Osteoblast (primary cell): ENCODE measurements at places on chromosomes 11 and 22.

DNA sequence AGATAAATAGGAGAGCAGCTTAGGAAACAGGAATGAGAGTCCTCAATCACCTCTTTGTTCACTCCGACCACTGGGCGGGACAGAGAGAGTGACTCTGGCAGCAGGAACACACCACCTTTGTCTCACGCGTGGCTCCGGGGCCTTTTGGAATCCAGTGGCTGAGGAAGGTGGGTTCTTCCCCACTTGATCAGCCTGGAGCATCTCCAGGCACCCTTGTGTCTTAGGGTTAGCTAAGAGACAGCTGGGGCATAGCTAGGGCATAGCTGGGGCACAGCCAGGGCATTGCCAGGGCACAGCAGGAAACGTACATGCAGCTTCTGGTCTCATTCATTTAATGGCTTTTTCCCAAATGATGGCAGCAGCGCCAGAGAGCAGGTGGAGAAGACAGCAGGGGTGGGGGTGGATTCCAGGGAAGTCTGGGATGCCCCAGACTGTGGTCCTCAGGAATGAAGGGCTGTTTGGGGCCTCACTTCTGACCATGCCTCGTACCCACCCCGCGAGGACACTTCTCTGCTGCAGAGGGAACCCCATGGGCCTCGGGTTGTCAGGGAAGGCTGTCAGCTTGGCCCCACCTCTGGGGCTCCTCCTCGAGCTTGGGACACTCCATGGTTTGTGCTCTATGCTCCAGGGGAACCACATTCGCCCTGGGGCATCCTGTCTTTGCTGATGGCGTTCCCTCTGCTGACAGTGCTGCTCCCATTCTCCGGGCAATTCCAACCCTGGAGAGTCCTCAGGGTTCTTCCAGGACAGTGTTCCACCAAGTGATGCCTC is 30.4 kb upstream of the SHANK2 start:
- DNase-seq: peak; percentile 3

- no peak for DNase-seq
These were observed 33.4 kb downstream of the STIM1 start for GRCh38 chr11:3888876-3889275.

- no peak for DNase-seq
These were observed 2339.7 kb upstream of the RAG2 start for GRCh38 chr11:38937709-38938108.

GRCh38 chr11:4680341-4680740 is 17.3 kb downstream of the OR51E2 start:
- DNase-seq: no peak

GRCh38 chr11:99814021-99814420 is 793.3 kb downstream of the CNTN5 start:
- no peak for DNase-seq

GRCh38 chr22:27883656-27884350 is 35.3 kb downstream of the PITPNB start:
- no peak for DNase-seq

GRCh38 chr11:64619811-64620380 is 28.9 kb downstream of the SLC22A12 start:
- DNase-seq: peak; percentile 93

- DNase-seq: no peak
These were observed 57.9 kb downstream of the SYTL2 start for GRCh38 chr11:85752890-85753581.

DNA sequence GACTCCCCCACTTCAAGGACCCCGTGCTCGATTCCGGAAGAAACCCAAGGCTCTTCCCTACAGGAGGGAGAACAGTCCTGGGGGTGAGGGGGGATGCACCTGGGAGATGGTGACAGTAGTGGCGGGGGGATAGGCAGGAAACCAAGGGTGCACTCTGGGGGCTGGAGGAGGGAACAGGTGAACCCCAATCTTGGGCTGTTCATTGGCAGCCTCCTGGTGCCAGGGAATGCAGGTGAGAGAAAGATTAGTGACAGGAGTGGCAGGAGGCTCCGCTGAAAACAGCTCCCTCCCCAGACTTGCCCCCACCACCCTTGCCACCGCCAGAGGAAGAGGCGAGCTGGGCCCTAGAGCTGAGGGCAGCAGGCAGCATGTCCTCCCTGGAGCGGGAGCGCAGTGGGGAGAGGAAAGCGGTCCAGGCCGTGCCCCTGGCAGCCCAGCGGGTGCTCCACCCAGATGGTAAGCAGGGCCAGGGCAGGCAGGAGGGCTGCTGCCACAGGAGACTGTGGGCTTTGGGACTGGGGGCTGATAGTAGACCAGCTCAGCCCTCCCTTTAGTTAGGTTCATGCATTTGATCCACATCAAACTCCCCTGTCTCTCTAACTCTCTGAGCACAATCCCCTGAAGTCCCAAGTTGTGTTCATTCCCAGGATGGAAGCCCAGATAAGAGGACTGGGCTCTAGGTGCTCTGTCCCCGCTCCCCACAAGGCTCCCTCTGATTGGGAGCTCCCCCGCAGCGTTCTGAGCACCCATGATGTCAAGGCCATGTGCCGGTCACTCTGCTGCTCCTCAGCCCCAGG is 14.5 kb downstream of the ROBO3 start:
- peak; percentile 79 for DNase-seq

DNA sequence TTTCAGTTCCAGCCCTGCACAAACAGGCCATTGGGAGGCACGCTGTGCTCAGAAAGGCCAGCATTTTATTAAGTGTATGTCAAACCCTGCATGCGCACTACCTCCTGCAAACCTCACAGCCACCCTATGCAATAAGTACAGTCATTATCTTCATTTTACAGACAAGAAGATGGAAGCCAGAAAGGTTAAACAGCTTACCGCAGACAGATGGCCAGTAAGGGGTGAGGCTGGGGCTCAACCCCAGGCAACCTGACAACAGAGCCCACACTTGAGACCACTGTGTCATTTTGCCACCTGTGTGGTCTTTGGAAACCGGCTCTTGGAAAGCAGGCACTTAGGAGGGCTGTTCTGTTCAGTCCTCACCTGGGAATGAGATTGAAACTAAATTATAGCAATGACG is 142.3 kb downstream of the NXPE2 start:
- DNase-seq: no peak

GRCh38 chr11:40062616-40063015 is 1396.8 kb downstream of the LRRC4C start:
- no peak for DNase-seq

DNA sequence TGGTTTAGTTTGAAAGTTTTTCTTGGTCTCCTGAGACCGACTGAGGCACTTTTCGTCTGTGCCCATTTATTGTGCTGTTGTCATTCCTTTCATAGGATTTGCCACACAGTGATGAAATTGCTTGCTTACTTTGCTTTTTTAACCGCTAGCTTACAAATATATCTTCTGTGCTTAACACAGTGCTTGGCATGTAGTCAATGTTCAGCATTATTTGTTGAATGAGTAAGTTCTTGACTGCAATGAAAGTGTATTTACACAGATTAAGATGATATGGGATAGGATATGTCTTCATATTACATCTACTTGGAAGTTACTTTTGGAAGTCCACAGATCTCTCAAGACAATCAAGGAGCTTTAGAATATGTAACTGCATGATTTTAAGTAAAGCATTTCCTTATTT is 91.2 kb downstream of the GRIA4 start:
- no peak for DNase-seq

DNA sequence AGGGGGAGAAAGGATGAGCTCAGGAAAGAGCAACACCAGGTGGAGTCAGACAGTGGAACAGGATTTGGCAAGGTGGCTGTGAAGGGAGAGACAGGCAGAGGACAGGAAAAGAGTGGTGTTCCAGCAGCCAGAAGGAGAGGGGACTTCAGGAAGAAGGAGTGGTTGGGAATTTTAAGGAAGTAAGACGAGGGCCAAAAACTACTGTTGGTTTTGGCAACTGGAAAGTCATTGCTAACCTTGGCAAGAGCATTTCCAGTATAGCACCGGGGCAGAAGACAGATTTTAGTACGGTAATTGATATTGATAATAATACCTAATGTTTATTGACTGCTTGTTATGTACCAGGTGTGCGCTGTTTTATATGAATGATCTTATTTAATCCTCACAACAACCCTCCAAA is 15.4 kb upstream of the DDX6 start:
- no peak for DNase-seq

DNA sequence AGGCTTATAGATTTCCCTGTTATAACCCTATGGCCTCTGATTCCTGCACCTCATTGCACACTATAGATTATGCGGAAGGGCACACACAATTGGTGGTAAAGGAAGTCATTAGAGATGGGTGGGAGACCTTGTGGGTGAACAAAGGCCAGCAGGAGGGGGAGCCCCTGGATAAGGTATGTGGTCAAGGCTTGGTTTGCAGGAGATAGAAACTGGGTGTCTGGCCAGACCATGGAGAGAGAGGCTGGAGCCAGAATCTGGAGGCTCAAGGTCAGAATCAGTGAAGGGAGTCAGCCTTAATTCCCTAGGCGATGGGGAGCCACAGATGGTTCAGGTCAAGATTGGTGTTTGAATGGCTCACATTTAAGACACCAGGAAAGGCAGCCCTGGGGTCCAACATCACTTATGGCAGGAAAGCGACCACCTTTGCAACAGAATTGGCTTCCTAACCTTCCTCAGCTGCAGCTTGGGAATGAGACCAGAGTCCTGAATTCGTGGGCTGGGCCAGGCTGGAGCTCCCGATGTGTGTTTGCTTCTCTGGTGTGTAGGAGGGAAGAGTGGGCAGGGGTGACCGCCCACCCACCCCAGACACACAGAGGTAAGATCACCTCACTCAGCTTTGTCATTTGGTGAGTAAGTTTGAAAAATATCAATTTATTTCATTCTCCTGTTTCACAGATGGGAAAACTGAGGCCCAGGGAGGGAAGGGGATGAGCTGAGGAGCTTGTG is 22.7 kb upstream of the SCUBE1 start:
- DNase-seq: no peak

DNA sequence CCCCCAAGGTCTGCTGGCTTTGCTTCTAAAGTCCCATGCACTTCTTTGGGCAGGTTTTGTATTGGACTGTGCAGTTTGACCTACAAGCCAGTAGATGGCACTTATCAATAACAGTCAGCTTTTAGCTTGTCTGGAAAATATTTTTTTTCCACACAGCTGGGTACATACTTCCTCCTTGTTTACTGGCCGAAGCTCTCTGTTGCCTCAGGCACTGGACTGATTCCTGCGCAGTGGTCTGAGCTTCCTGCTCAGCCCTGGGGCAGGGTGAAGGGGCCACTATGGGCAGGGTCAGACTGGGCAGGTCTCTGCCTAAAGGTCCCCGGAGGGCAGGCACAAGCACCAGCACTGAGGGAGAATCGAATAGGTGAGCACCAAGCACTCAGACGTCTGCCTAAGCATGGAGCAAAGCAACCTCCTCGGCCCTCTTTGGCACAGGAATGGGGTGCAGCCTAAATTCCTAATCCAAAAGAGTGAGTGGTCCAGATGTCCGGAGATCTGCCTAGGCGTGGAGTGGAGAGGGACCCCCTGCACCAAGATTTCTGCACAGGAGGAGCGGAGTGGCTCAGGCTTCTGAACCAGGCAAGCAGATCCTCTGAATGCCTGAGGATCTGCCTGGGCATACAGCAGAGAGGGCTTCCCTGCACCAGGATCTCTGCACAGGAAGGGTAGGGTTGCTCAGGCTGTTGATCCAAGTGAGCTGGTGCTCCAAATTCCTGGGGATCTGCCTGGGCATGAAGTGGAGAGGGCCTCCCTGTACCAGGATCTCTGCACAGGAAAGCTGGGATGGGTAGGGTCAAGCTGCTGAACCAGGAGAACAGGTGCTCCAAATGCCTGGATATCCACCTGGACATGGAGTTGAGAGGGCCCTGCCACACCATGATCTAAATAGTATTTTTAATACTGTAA is 105.9 kb upstream of the C11orf58 start:
- peak; percentile 18 for DNase-seq

DNA sequence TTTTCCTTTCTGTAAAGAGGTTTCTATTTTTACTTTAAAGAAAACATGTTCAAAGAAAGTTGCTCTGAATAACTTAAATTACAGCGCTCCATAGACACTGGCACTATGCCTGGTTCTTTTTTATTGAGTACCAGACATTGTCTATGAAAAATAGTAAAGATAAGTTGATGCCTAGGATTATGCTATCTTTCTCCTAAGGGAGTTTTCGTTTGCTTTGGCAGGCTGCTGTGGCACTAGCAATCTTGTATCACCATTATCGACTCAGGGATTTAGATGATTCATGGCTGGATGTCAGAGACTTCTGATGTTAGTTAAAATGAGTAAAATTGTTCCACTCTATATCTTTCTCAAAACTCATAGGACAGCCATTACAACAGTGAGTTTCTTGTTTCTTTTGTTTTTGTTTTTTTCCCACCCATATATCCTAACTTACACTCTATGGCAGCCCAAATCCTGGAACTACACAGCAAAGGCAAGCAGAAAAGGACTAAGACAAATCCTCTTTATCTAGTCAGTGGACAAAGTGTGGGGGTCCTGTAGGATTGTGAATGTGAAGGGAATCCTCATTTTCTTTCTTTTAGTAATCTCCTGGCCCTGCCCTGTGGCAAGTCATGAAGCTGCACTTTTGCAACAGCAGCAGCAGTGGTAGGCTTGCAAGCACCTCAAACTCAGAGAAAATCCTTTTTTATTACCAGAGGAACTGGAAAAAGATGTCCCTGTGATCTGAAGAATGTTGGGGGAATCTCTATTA is 20.7 kb downstream of the SLN start:
- no peak for DNase-seq

- peak; percentile 77 for DNase-seq
These were observed 845 bp downstream of the MPPED2 start for GRCh38 chr11:30585125-30585891.

DNA sequence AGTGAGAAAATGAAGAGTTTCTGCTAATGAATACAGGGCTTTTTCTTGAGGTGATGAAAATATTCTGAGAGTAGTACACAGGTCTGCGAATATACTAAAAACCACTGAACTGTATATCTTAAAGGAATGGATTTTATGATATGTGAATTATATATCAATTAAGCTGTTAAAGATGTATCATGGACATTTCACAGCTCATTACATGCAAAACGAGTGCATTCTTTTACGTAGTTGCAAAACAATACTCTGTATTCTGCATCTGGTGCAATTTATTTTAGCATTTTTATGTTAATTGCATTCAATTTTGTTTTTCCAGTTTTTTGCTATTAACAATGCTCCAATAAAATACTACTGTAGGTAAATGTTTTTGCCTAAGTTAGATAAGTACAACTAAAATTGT is 411.6 kb downstream of the DYNC2H1 start:
- DNase-seq: no peak
